ENCODE measurements at places on chromosomes 5 and 9.

DNA sequence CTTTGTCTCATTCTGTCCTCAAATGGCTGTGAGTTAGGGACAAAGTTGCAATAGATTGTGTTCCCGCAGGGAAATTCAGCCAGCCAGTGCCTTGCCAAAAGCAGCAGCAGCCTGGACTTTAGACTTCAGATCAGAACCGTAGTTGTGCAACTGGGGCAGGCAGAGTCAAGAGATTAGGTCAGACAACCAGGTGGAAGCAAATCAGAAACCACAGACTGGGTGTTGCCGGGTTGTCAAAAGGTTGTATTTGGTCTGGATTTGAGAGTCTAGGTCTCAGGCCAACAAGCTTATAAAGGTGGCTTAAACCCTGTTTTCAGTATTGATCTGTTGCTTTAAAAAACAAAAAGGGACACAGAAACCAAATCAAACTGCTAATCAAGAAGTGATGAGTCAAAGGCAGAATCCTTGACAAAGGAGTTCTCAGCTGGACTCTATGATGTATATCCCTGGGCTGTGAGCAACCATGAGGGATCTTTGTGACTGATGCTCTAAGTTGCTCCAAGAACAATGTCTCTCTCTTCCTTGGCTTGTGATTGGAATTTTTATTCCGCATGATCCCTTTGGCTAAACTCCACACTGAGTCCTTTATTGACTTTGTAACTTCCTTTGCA, 20.9 kb downstream of the RFK start:
- H3K27me3 ChIP-seq, result no peaks in the 10 kb centered on the region
- H3K4me1 ChIP-seq, result peaks cover 6% of the 10 kb centered on the region
- no peak overlapping the region for H3K4me3 ChIP-seq

DNA sequence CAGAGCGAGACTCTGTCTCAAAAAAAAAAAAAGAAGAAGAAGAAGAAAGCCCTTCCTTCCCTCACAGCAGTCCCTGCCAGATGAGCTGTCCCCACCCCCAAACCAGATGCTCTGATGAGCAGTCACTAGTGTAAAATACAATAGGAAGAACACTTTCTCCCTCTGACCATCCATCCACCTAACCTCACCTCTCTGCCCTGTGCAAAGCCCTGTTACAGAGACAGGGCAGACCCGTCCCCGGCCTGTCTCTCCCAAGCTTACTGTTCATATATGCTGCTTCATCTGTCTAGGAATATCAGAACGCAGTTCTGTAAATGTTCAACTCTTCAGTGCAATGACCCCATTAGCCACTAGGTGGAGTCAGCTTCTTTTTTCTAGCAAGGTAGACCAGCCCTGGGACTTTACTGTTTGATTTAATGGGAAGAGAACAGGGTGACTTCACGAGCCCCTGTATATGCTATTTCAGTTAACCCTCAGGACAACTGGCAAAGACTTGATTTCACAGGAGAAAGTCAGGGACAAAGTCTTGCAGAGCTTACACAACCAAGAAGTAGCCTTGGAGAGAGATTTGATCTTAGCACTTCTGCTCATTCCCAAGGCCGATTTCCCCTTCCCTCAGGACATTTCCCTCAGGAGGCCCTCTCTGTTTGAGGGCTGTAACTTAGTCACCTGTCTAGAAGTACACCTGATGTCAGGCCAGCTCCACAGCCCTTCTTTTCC, 14.9 kb upstream of the FGFR4 start:
- H3K36me3 ChIP-seq, result peaks cover 15% of the 10 kb centered on the region
- H3K4me3 ChIP-seq, result no peak overlapping the region
- no peaks in the 10 kb centered on the region for H3K27me3 ChIP-seq
- H3K4me1 ChIP-seq, result no peaks in the 10 kb centered on the region
- no peak overlapping the region for H3K27ac ChIP-seq

DNA sequence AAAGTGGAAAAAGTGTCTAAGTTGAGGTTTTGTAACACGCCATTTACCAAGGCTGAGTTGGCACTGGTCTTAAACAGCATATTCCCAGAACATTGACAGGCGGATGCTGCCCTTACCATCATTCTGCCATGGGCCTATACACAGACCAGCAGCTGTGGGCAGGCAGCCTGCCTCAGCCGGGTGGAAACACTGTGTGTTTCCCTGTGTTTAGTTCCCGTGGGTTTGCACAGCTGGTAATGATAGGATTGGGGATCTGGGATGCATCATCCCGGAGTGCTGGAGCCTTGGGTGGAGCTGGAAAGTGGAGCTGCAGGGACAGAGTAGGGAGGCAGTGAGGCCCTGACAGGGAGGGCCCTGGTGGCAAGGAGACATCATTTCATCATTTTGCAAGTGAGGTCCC, 5.5 kb upstream of the FGD3 start:
- DNase-seq, result no peak
- H3K27ac ChIP-seq, result no peak overlapping the region
- H3K4me1 ChIP-seq, result 0 out of 2 replicates have a peak, but pooled peaks cover 2% of the 10 kb centered on the region
- no peaks in the 10 kb centered on the region for H3K36me3 ChIP-seq
- H3K27me3 ChIP-seq, result peaks cover 4% of the 10 kb centered on the region

- H3K4me1 ChIP-seq, result peaks cover under 1% of the 10 kb centered on the region
- H3K4me3 ChIP-seq, result no peak overlapping the region
- H3K27ac ChIP-seq, result no peak overlapping the region
- H3K27me3 ChIP-seq, result no peaks in the 10 kb centered on the region
- DNase-seq, result no peak
- H3K36me3 ChIP-seq, result no peaks in the 10 kb centered on the region
Measured at GRCh38 chr9:127905004-127905728, 5.8 kb upstream of the ST6GALNAC6 start.

DNA sequence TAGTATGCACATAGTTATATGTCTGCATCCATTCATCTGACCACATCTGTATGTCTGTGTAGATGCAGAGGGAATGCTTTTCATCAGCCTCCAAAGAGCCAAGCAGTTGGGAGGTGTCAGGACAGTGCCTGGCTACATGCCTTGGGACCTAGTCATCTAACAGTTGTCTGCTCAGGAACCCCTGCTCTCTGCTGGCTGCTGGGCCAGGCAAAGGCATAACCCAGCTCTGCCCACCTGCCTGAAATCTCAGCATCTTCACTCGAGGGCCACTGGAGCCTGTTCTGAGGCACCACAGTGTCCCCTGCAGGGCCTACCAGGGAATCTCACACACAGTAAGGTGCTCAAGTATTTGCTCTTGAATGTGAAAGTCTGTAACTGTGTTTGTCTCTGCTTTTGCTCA, 3.7 kb downstream of the C9orf50 start:
- H3K27me3 ChIP-seq, result peaks cover 25% of the 10 kb centered on the region
- peaks cover 12% of the 10 kb centered on the region for H3K4me1 ChIP-seq
- H3K4me3 ChIP-seq, result no peak overlapping the region
- no peak overlapping the region for H3K27ac ChIP-seq
- DNase-seq, result no peak

DNA sequence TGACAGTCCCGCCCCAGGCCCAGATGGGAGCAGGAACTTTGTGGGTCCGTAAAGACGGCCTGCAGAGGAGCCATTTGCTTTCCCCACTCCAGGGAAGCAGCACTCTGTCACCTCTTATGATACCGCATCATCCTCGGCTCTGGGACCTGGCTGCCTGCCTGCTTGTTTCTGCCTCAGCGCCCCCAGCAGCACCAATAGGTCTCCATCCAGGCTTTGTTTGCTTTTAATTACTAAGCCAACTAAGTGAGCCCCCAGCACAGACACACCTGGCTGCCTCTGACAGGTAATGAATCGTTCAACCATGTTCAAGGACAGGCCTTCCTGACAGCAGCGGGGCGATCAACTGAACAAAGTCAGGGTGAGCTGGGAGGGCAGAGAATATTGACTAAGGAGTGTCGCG, 141.4 kb downstream of the C5orf15 start:
- H3K4me1 ChIP-seq, result no peaks in the 10 kb centered on the region
- no peak overlapping the region for H3K4me3 ChIP-seq
- no peak for DNase-seq
- H3K27me3 ChIP-seq, result peaks cover 10% of the 10 kb centered on the region
- no peaks in the 10 kb centered on the region for H3K36me3 ChIP-seq

GRCh38 chr9:79012561-79012960, 559.2 kb upstream of the TLE4 start:
- no peaks in the 10 kb centered on the region for H3K4me1 ChIP-seq
- H3K4me3 ChIP-seq, result no peak overlapping the region
- no peaks in the 10 kb centered on the region for H3K36me3 ChIP-seq
- no peaks in the 10 kb centered on the region for H3K27me3 ChIP-seq

GRCh38 chr9:136204145-136204805, 653 bp downstream of the LHX3 start:
- no peak for DNase-seq
- no peak overlapping the region for H3K27ac ChIP-seq
- H3K36me3 ChIP-seq, result 0 out of 2 replicates have a peak, but pooled peaks cover 3% of the 10 kb centered on the region
- no peaks in the 10 kb centered on the region for H3K27me3 ChIP-seq
- no peak overlapping the region for H3K4me3 ChIP-seq

DNA sequence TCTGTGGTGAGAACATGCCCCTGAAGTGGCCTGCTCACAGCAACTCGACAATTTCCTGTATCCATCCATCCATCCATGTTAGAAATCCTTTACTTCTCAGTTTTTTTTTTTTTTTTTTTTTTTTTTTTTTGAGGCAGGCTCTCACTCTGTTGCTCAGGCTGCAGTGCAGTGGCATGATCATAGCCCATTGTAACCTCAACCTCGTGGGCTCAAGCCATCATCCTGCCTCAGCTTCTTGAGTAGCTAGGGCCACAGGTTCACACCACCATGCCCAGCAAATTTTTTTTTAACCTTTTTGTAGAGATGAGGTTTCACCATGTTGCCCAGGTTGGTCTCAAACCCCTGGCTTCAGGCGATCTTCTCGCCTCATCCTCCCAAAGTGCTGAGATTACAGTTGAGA, 259.1 kb downstream of the ARHGAP26 start:
- no peak overlapping the region for H3K27ac ChIP-seq
- no peaks in the 10 kb centered on the region for H3K27me3 ChIP-seq

DNA sequence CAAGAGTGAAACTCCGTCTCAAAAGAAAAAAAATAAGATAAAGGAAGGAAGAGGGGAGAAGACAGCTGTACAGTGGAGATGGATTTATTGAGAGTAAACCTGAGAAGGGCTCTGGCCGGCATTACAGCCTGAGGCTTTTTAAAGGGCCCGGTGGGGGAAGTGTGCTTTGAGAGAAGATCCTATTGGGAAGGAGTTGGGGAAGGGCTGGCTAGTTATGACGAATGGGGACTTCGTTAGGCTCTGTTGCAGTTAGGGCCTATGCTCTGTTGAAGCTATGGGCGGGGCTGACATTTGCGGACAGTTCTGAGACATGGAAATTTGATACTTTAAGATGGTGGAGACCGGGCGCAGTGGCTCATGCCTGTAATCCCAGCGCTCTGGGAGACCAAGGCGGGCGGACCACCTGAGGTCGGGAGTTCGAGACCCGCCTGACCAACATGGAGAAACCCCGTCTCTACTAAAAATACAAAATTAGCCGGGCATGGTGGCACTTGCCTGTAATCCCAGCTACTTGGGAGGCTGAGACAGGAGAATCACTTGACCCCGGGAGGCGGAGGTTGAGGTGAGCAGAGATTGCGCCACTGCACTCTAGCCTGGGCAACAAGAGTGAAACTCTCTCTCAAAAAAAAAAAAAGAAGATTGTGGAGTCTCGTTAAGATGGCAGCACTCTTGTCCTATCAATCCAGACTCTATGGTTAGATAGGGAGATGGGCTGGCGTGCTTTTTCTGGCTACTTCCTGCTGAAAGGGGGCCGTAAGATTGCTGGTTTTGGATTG, 33.2 kb downstream of the C9orf50 start:
- no peak overlapping the region for H3K27ac ChIP-seq
- no peaks in the 10 kb centered on the region for H3K36me3 ChIP-seq
- no peaks in the 10 kb centered on the region for H3K27me3 ChIP-seq
- DNase-seq, result no peak
- no peak overlapping the region for H3K4me3 ChIP-seq

GRCh38 chr9:4050916-4051315, 249.0 kb downstream of the GLIS3 start:
- no peak overlapping the region for H3K27ac ChIP-seq
- no peak for DNase-seq
- H3K4me3 ChIP-seq, result no peak overlapping the region
- H3K27me3 ChIP-seq, result no peaks in the 10 kb centered on the region
- no peaks in the 10 kb centered on the region for H3K36me3 ChIP-seq

DNA sequence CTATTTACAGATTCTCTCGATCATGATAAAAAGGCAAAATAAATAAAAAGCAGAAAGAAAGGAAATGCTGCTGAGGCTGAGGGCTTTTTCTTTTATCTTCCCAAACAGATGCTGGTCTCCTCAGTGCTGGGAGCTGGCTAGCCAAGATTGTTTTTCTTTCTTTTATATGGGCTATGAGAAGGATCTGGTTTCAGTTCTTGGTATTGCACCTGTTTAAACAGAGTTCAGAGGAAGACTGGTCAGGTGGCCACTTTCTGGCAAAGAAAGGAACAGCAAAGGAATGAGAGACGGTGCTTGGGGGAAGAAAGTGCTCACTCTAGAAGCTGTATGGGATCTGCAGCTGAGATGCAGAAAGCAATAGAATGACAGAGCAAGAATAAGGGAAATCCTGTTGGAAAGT, 88.9 kb downstream of the SLF1 start:
- no peak overlapping the region for H3K27ac ChIP-seq
- H3K4me3 ChIP-seq, result no peak overlapping the region
- H3K36me3 ChIP-seq, result peaks cover 40% of the 10 kb centered on the region
- no peaks in the 10 kb centered on the region for H3K4me1 ChIP-seq

DNA sequence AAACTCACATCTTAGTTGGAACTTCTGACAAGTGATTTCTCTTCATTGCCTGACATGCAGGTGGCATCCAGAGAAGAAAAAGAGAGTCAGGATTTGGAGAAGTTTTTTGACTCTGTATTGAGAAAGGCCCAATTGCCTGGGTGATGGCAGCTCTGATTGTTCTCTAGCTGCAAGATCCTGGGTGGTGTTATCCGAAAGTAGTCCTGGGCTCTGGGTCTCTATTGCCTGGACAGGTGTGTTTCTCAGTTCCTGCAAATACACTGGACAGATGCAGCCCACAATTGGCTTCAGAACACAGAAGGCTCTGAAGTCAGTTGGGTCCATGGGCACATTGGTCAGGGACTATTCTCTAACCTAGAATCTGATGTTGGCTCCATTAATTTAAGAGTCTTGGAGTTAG, 67.4 kb downstream of the RGS3 start:
- no peak overlapping the region for H3K27ac ChIP-seq
- no peaks in the 10 kb centered on the region for H3K36me3 ChIP-seq
- DNase-seq, result no peak
- H3K4me1 ChIP-seq, result no peaks in the 10 kb centered on the region
- H3K4me3 ChIP-seq, result no peak overlapping the region

DNA sequence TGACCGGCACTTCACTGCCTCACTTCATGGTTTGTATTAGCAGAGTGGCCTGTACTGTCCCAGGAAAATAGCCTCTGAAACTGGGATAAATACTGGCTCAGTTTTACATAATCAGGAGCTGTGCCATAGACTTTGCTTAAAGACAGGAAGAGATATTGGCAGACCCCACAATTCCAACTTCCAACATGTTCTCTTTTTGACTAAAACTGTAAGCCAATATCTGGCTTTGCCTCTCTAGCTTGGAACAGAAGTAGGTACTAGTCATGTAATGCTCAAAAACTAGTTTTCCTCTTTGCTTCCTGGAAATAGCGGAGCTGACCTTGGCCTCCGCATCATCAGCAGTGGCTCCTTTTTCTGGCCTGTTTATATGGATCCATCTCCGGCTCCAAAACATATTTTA, 276.9 kb downstream of the CDH9 start:
- H3K36me3 ChIP-seq, result no peaks in the 10 kb centered on the region
- DNase-seq, result no peak
- H3K27me3 ChIP-seq, result no peaks in the 10 kb centered on the region
- no peaks in the 10 kb centered on the region for H3K4me1 ChIP-seq
- no peak overlapping the region for H3K4me3 ChIP-seq
- H3K27ac ChIP-seq, result no peak overlapping the region
